ENCODE measurements at places on chromosomes 13 and 19.

DNA sequence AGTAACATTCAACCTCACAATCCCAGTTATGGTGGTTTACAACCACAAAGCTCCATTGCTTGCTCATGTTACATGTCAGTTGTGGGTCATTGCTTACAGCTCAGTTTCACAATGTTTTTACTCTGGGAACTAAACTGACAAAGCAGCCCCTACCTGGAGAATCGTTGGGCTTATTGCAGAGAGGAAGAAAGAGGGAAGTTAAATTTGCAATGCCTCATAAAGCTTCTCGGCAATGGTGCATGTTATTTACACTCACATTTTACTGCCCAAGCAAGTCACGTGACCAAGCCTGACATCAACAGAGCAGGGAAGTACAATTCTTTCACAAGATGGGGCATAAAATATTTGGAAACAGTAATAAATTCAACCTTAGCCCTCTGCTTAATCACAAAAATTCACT, 441.6 kb downstream of the TDRD3 start:
- DNase-seq = no peak

DNA sequence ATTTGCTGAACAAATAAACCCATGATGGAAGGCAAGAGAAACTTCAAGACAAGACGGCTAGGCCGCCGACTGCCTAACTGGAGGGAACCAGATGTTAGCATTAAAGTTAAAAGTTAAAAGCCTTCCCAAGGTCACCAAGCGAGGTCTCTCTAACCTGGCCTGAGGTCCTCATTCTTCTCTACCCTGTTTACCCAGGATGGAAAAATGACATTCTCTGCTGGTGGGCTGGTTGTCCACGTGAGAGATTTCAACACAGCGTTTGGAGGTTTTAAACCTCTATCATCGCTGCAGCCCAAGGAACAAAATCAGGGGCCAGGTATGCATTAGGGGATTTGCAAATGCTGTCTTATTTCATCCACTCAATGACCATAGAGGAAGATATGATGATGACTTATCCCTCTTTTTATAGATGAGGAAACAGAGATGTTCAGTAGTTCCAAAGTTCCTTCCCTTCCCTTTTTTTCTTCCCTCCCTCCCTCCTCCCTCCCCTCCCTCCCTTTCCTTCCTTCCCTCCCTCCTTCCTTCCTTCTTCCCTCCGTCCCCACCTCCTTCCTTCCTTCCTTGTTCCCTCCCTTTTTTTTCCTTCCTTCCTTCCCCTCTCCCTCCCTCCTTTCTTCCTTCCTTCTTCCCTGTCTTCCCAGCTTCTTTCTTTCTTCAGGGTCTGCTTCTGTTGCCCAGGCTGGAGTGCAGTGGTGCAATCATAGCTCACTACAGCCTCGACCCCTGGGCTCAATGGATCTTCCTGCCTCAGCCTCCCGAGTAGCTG, 79.7 kb downstream of the INSR start:
- DNase-seq = no peak

DNA sequence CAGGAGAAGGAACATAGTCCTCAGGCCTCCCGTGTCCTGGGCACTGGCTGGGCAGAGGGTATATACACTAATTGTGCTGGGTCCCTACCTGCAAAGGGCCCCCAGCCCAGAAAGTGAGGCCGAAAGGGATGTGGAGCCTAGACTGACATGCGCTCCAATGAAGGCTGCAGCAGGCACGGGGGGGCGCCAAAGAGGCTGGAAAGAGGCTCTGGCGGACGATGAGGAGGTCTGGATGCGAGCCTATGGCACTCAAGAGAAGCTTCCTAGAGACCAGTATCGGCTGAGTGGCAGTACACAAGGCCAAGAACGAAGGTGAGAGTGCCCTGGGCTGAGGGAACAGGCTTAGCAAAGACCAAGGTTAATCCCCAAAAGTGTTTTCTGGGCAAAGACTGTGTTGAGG, 16.6 kb downstream of the VRK3 start:
- DNase-seq = no peak

DNA sequence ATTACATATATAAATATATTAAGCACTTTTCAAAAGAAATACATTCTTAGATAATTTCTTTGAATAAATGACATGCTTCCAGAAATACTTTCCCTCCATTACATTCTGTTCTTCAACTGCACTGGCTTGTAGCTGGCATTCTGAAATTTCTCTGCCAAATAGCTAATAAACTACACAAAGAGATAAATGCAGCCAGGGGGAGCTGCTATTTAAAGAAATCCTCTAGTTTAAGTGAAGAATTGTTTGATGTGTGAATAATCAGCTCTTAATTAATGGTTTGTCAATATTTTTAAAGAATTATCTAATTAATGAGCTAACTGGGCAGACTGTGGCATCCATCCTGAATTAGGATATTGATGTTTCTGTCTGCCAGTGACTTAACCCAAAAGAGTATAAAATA, 30.7 kb downstream of the SLC7A1 start:
- no peak for DNase-seq

- no peak for DNase-seq
Observed at GRCh38 chr13:71261256-71261655, 605.7 kb downstream of the DACH1 start.

- no peak for DNase-seq
Observed at GRCh38 chr13:86878781-86879180, 792.4 kb upstream of the SLITRK5 start.

- DNase-seq = no peak
Observed at GRCh38 chr13:95865080-95865615, 188.1 kb downstream of the UGGT2 start.

DNA sequence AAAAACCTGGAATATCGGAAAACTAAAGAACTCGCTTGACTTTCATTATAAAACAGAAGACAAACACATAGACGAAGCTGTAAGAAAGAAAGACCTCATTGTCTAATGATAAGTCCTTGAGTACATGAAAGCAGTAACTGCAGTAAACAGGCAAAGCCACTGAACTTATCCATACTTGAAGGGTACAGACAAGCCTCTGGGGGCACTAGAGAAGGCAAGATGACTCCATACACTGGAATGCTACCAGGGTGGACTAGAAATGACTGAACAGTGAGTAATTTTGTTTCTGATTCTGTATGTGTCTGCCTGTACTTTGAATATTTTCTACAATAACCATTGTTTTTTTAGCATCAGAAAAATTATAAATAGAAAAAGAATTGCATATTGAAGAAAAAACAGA, 507.9 kb downstream of the UQCRFS1 start:
- peak; percentile 98 for DNase-seq

DNA sequence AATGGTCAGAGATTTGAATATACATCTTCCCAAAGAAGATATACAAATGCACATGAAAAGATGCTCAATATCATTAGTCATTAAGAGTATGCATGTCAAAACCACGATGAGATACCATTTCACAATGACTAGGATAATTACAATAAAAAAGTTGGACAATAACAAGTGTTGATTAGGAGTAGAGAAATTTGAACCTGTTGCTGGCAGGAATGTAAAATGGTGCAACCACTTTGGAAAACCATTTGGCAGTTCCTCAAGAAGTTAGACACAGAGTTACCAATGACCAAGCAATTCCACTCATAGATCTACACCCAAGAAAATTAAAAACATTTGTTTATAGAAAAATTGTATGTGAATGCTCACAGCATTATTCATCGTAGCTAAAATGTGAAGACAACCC, 33.2 kb upstream of the STARD13 start:
- DNase-seq = no peak

DNA sequence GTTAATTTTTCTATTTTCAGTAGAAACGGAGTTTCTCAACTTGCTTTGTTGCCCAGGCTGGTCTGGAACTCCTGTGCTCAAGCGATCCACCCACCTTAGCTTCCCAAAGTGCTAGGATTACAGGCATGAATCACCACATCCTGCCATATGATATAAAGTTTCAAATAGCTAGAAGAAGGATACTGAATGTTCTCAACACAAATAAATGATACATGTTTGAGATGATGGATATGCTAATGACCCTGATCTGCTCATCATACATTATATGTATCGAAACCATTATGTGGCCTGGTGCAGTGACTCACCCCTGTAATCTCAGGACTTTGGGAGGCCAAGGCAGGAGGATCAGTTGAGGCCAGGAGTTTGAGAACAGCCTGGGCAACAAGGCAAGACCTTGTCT, 11.5 kb downstream of the CIB3 start:
- no peak for DNase-seq

- no peak for DNase-seq
Observed at GRCh38 chr13:79237981-79238380, 168.1 kb downstream of the RBM26 start.

GRCh38 chr19:13051557-13052165, 51.0 kb downstream of the LYL1 start:
- DNase-seq = no peak

- DNase-seq = no peak
Observed at GRCh38 chr19:54551293-54551692, 22.3 kb upstream of the LILRA2 start.

DNA sequence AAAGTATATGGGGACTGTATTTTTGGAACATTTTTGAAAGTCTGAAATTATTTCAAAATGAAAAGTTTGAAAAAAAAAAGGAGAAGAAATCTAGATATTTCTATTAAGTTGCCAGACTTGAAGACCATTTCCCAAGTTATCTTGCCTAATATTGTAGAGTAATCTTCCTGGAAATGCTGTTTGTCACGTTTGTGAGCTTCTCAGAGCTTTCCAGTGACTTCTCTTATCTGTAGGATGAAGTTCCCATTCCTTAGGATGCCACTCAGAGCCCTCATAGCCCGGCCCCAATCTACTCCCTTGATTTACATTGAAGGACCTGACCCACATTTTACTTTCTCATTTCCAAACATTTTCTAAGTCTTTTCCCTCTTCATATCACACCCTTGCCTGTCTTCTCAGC, 23.6 kb downstream of the CEACAM8 start:
- no peak for DNase-seq

DNA sequence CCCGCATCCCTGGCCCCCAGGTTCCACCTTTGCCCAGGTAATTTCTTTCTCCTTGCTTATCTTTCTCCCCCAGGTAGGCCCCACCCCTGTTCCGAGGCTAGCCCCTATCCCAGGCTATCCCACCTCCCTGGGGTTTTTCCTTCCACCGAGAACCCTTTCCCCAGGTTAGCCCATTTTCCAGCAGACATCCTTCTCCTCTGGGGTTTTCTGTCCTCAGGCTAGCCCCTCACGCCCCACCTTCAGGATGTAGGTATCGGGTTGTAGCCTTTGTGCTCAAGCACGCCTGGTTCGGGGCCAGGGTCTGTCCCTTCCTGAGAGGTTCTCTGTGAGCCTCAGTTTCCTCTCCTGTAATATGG, 837 bp downstream of the FSD1 start:
- DNase-seq = no peak

DNA sequence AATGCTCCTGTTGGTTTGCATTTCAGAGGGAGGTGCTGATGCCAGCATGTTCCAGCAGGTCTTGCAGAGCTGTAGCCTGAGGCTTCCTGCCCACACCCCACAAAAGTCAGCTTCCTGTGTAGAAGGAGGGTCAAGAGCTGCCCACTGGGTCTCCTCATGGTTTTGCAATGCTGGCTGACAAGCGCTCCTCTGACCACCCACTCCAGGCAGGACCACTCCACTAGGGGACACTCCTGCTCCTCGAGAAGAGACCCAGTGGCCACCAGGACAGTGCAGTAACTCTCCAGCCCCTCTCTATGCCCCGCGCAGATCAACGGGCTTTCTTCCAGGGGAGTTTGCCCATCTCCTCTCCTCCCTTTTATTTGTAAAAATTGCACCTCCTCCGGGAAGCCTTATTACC, 72.9 kb upstream of the UQCRFS1 start:
- DNase-seq = peak; percentile 16

- DNase-seq = no peak
Observed at GRCh38 chr13:112712451-112713207, 22.8 kb downstream of the ATP11A start.

DNA sequence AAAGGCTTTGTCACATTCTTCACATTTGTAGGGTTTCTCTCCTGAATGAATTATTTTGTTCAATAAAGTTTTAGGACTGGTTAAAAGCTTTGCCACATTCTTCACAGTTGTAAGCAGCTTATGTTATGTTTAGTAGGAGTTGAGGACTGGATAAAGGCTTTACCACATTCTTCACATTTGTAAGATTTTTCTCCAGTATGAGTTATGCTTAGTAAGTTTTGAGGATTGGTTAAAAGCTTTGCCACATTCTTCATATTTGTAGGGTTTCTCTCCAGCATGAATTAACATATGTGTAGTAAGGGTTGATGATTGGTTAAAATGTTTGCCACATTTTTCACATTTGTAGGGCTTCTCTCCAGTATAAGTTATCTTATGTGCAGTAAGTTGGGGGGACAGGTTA, 79.9 kb downstream of the ZNF431 start:
- DNase-seq = no peak

GRCh38 chr19:41362143-41362847, 1.7 kb downstream of the B9D2 start:
- no peak for DNase-seq

DNA sequence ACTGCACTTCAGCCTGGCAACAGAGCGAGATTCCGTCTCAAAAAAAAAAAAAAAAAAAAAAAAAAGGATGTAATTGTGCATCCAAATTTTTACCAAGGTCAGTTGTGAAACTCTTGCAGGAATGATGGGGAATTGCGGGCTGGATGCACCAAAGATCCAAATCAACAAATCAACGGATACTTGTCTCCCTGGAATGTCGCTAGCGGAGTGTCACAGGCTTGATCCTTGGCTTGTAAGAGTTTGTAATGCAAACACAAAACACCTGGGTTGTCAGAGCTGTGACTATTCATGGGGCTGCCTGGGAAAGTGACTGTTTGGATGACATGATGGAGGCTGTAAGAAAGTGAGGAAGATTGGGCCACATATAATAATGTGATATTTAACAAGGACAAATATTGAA, 4.2 kb downstream of the KANK3 start:
- DNase-seq = no peak

- no peak for DNase-seq
Observed at GRCh38 chr13:40351537-40352379, 314.7 kb downstream of the FOXO1 start.

GRCh38 chr13:54953786-54954185, 1925.2 kb downstream of the OLFM4 start:
- no peak for DNase-seq

DNA sequence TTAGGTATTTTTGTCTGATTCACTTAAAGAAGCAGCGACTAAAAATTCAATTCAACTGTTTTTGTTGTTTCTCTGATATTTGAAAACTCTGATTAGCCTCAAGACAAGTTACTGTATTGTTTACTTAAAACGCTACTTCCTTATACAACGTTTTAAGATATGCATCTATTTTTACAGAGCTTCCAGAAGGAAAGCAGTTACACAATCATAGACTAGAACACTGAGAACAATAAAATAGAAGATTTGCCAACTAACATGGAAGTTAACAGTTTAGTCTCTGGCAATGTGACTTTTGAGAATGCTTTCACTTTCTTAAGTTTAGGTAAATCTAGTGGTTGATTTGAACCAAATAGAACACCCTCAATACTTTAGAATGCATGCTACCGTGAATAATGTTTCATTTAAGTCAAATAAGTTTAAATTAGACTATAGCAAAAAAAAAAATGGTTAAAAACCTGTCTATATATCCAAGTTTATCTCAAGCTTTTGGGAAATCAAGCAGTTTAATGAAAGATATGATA, 614.8 kb downstream of the DACH1 start:
- no peak for DNase-seq

DNA sequence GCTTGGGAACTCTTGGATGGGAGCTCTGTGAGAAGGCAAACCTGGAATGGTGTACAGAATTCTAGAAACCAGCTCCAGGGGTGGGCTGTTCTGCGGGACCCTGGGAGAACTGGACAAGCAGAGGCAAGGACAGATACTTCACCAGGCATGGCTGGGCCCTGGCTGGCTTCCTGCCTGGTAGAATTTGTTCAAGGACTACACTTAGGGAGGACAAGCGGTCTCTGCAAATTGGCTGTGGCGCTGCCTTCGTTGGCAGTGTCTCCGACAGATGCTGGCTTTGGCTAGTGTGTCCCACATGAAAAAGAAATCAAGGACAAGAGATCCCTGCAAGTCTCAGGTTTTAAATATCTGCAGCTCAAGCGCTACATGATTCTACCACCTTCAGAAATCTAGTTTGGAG, 12.4 kb downstream of the CEBPG start:
- no peak for DNase-seq
